ENCODE measurements at places on chromosomes 12 and 14. TPM values are rescaled to one million over a fixed set of nuclear protein-coding genes. Genes with fewer than 3 reads are reported as not detected.
A peak's percentile ranks its signal among the peaks of the same experiment; 100 is the strongest.

Gene SLC2A3
- total RNA-seq: 25.7 TPM

DNA sequence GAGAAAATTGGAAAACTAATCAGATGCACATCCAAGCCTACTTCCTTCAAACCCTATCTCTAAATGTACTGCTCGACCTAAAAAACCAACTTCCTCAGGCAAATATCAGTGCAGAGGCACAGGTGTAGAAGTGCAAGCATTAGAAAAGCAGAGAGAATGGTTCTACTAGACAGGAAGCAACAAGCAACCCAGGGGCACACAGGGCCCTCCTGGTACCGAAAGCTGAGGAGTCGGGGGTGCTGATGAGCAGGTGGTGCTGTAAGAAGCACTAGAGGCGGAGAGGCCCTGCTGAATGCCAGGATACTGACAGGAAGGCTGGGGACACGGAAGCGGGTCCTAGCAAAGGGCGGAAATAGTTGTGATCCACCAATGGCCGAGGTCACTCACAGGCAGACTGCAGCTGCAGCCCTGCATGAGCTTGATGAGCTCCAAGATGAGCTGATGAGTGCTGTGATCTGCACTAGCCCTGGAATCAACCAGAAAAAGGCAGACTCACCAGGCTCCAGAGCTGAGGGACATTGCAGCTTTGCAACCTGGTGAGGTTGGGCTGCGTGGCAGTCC, 85.9 kb downstream of the TTC7B start:
- peaks cover 5% of the 10 kb centered on the region for H3K36me3 ChIP-seq
- H3K4me3 ChIP-seq: no peak overlapping the region
- no peaks in the 10 kb centered on the region for H3K27me3 ChIP-seq
- H3K27ac ChIP-seq: no peak overlapping the region
- no peak for DNase-seq
- no peaks in the 10 kb centered on the region for H3K4me1 ChIP-seq

Gene C14orf132
- 7.6 TPM for total RNA-seq

Gene ENDOU
- total RNA-seq: not detected

DNA sequence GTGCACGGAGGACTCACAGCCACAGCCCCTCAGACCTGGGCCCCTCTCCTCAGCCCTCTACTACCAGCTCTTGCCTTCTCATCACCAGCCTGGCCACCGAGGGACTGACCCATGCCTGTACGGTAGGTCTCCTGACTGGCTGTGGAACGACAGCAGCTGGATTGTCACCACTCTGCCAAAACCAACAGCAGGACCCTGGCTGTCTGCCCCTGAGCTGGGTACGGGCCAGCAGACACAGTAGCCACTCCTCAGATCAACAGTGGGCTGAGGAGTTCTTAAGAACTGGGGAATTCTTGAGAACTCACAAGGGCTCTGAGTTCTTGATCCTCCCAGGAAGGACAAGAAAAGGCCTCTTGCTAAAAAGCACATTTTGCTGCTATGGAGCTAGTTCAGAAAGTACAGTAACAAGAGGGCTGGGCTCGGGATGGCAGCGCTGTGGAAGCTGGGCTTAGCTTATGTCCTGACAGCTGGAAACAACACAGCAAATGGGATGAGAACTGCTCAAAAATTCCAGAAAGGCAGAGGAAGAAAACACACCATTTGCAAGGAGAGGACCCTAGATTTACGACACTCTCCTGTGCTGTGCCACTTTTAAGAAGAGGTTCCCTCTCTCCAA, 176.4 kb downstream of the ANO2 start:
- peaks cover 10% of the 10 kb centered on the region for H3K36me3 ChIP-seq
- H3K27me3 ChIP-seq: no peaks in the 10 kb centered on the region
- no peak overlapping the region for H3K27ac ChIP-seq
- DNase-seq: peak; percentile 54

DNA sequence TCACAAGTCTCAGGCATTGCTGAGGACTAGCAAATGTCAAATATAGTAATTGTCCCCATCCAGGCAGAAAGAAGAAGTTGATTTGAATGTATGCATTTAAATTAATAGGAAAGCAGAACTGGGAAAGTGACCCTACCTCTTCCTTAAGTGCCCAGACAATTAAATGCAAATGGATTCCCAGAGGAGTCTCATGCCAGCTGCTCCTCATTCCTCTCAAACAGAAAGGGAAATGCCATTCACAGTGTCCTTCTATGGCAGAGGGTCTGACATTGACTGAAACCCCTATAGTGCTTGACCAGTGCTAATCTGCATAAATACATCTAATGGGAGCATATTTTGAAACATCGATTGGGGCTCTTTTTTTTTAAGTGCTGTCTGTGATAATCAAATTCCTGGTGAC, 292.4 kb upstream of the SEL1L start:
- no peak overlapping the region for H3K4me3 ChIP-seq
- H3K27me3 ChIP-seq: no peaks in the 10 kb centered on the region
- no peaks in the 10 kb centered on the region for H3K36me3 ChIP-seq
- H3K4me1 ChIP-seq: no peaks in the 10 kb centered on the region

Gene SLC2A14
- not detected for total RNA-seq

- no peaks in the 10 kb centered on the region for H3K36me3 ChIP-seq
- no peak overlapping the region for H3K4me3 ChIP-seq
- no peak overlapping the region for H3K27ac ChIP-seq
- no peak for DNase-seq
- H3K4me1 ChIP-seq: no peaks in the 10 kb centered on the region
Observed at GRCh38 chr12:46577063-46577776, 204.6 kb upstream of the SLC38A2 start.

DNA sequence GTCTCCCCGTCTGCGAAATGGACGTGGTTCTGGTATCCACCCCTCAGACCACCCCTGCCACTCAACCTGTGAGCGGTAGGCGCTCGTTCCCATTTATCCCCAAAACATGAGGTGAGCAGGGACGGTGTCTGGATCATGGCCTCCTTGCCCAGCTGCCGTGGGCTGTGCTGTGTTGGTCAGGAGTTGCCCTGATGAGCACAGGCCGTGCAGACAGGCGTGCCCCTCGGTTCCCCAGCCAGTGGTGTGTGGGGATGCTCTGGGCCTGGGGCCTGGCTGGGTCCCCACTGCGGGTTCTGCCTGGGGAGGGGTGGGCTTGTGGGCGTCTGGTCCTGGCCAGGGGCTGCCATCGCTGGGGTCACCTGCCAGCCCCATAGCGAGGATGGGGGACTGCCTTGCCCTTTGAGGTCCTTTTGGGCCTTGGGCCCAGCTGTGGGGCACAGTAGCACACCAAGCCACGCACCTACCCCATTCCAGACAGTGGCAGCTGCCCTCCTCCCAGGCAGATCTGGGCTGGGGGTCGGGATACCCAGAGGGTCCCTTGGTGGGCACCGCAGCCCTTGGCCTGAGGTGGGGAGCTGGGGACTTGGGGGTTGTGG, 11.3 kb upstream of the PUS1 start:
- H3K4me3 ChIP-seq: no peak overlapping the region
- no peak for DNase-seq
- no peak overlapping the region for H3K27ac ChIP-seq
- H3K27me3 ChIP-seq: no peaks in the 10 kb centered on the region
- peaks cover 5% of the 10 kb centered on the region for H3K36me3 ChIP-seq

- DNase-seq: no peak
- no peaks in the 10 kb centered on the region for H3K27me3 ChIP-seq
Observed at GRCh38 chr12:44127966-44128710, 292.3 kb downstream of the TMEM117 start.

All from endothelial cell of umbilical vein (primary cell).